NCI-H774 (cell line): ENCODE measurements at places on chromosomes 6 and 20.

DNA sequence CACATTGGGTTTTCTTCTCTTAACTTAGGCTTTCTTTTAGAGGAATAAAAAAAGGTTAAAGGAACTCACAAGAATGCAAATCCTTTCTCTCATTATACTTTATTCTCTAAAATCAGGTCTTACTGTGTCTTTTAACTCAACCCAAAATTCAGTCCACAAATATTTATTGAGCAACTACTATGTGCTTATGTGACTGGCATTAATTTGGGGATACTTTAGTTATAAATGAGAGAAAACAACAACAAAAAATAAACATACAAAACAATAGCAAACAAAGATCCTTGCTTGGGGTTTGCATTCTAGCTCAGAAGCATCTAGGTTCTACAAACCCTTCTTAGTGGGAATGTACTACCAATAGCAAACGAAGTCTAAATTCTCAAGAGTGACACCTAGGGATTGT, 266.2 kb downstream of the UTRN start:
- DNase-seq: no peak

GRCh38 chr6:81105998-81106397, 646.5 kb downstream of the TENT5A start:
- DNase-seq: no peak

- DNase-seq: no peak
Observed at GRCh38 chr20:13492001-13492481, 146.7 kb downstream of the TASP1 start.

- DNase-seq: peak; percentile 29
Observed at GRCh38 chr6:56595490-56596122, 47.1 kb downstream of the DST start.

DNA sequence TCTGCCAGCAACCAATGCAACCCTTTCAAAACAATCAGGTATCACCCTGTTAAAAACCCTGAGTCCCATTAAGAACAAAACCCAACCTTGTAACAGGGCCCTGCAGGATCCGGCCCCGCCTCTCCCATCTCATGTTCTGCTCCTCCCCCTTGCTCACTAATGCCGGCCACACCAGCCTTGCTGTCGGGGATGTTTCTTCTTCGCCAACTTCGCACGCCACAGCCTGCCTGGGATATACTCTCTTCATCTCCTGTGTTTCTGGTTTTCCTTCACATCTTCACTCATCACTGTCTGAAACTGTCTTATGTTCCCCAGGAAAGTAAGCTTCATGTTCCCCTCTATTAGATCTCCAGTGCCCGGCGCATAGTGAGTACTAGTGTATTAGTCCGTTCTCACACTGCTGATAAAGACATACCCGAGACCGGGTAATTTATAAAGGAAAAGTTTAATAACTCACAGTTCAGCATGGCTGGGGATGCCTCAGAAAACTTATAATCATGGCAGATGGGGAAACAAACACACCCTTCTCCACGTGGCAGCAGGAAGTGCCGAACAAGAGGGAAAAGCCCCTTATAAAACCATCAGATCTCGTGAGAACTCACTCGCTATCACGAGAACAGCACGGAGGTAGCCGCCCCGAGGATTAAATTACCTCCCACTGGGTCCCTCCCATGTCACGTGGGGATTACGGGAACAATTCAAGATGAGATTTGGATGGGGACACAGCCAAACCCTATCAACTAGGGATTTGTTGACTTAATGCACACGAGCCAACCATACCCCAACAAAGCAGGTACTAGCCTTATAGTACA, 5.1 kb downstream of the TP53RK start:
- peak; percentile 12 for DNase-seq

DNA sequence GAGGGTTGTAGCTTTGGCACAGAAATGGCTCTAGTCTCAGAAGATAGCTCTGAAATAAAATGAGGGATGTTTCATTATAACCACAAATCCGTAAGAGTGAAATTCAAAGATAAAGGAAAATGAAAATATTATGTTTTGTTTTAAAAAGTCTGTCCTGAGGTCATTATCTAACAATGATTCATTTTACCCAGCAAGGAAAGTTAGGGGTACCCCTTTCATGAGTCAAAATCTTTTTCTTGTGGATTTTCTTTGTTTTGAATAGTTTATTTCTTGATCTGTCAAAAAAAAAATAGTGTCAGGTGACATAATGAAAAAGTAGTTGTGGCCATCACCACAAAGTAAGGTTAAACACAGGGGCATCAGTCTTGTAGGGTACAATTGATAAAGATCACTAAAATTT, 59.7 kb upstream of the MYB start:
- no peak for DNase-seq

DNA sequence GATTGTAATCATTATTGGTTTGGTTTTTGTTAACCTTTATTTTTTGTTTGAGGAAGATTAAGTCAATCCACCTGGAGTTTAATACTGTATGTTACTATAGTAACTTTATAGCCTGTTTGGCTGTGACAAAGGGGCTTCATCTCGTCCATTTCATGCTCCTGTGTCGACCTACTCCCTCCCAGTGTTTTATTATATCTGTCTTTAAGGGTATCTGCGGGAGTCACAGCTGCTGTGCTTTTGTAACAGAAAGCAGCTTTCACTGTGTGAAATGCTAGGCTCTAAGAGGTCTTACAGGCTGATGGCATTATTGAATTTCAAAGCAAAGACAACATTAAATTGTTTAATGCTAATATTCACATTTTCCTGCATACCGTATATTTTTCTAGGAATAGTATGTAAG, 698.0 kb upstream of the POU3F2 start:
- no peak for DNase-seq

GRCh38 chr6:138526822-138527235, 27.5 kb upstream of the NHSL1 start:
- peak; percentile 45 for DNase-seq

DNA sequence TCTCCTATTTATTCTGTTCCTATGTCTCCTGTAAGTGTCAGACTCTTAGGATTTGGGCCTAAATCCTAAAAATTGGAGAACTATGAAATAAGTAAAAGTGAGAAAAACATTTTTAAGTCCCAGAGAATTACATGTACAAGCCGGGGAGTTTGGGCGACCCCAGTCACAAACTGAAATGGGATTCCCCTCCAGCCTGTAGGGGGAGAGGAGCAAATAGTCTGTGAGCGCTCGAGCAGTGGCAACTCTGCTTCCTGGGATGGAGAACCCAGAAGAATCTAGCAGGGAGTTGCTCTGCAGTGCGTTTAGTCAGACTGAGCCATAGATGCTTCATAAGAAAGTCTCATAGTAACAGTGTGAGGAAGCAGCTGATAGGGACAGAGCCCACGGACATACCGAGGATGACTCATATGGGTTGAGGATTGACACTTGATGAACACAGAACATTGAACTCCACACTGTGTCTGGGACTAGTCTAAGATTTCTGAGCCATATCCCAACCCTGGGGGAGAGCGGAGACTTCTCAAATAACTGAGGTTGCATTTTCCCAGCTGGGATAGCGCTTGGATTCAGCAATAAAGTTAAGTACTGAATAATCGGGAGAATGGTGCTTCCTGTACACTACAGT, 437.2 kb downstream of the BCKDHB start:
- DNase-seq: no peak

GRCh38 chr20:48294196-48294595, 508.9 kb upstream of the SULF2 start:
- no peak for DNase-seq

DNA sequence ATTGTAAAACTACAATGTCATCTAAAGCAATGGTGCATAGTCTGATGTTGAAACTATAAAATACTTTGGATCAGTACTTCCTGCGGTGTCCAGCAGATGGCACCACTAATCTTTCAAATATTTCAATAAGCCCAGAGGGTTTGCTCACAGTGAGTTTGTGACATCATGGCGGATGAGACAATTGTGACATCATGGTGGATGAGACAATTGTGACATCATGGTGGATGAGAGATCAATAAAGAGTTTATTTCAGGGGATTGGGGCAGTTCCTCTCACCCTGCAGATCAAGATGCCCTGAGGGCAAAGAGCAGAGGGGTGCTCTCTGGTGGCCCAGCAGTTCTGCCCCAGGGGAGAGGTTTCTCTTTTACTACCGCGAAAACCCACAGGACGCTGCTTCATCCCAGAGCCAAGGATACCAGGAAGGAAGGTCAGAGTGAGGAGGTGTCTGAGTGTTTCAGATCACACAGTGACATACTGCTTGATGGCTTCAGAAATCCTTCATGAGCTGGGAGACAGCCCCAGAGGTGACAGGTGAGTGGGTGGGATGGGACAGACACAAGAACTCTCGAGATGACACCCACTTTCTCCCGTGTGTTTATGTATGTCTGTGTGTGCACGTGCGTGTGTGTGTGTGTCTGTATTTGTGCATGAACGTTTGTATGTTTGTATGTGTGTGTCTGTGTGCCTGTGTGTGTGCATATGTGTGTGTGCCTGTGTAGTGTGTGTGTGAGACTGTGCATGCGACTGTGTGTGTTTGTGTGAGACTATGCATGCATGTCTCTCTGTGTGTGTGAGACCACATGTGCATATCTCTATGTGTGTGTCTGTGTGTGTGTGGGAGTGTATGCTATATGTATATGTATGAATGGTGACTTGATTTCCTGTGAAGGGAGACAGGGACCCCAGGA, 7.3 kb upstream of the ULBP2 start:
- DNase-seq: peak; percentile 78

- no peak for DNase-seq
Observed at GRCh38 chr6:128230267-128230989, 290.0 kb downstream of the PTPRK start.

GRCh38 chr6:379410-380181, 12.0 kb upstream of the IRF4 start:
- no peak for DNase-seq

DNA sequence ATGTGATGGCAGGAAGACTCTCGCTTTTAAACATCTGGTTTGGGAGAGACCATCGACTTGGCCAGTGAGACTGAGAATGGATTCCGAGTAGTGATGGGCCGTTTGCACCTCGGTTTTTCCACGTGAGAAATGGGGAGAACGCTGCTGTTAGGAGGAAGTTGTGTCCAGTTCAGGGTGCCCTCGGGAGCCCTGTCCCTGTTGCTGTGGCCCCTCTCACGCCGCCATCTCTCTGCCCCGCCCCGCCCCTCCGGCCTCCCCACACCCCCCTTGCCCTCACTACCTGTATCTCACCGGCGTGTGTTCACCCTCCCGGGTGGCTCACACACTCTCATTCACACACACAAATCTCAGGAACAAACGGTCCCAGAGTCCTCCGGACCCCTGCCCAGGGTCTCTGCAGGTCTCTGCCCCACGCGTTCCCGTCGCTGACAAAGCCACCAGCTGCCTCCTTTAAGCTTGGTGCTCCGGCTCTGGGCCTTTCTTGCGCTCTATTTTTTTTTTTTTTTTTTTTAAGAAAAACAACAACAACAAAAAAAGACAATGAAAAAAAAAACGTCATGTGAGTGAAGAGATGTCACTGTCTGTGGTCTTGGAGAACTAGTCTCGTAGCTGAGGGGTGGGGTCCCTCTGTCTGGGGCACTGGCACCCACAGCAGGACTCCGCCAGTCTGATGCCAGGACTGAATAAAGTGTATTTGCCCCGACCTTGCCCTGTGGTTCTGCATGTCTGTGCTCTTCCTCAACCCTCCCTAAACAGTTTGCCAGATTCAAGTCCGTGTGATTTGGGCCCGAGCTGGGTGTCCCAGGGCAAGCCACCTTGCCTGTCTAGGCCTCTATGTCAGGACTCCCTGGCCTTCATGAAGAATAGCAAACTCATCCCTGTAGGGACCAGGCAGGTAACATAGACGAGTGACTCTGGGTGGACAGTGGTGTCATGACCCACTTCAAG, 2.9 kb downstream of the SOX12 start:
- no peak for DNase-seq

DNA sequence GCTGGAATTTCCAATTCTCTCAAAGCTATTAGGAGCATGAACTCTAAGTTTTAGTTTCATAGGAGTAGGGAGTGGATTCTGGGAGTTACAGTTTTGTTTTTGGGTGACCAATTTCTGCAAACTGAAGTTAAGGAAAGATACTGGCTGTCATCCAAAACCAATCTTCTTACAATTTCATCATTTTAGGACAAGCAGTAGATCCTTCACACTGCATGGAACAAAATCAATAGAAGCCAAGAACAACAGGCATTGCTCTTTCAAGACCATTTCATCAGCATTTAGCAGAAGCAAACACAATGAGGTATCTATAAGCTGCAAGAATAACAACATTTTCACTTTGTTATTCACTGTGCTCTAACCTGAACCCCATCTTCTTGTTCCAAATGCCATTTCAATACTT, 173.0 kb downstream of the GMDS start:
- DNase-seq: no peak

- no peak for DNase-seq
Observed at GRCh38 chr6:163877877-163878639, 463.5 kb downstream of the QKI start.

- no peak for DNase-seq
Observed at GRCh38 chr20:42267793-42268384, 649.7 kb upstream of the CHD6 start.

- no peak for DNase-seq
Observed at GRCh38 chr6:41768545-41769308, 11.0 kb downstream of the FRS3 start.

DNA sequence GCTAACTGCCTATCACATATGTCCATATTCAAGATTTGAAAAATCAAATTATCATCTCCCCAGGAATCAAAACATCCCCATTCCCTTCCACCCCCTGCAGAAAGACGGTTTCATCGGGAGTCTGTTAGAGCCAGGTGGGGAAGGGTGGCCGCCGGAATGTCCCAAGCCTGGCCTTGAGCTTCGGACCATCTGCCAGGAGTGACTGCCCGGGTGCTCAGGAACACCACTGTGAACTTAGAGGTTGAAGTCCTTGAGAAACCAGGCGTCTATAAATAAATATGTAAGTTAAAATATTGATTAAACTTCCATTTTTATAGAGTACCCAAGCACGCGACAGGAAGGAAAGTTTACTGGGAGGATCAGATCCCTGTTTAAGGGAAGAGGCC, 250.8 kb downstream of the DLL1 start:
- no peak for DNase-seq

- DNase-seq: no peak
Observed at GRCh38 chr6:46888031-46888430, 33.7 kb downstream of the ADGRF5 start.

DNA sequence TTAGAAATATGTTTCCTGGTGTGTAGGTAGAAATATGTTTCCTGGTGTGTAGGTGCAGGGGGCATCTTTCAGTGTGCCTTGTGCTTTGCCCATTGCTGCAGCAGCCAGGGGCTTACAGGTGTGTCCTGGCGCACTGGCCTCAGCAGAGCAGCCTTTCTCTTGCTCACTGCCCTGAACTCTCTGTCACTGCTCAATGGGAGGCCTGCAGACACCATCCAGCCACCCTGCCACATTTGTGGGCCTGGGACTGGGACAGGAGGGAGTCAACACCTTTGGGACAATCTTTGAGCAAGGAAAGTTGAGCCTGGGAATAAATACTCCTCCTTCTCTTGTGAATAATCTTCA, 62.4 kb upstream of the RBM24 start:
- no peak for DNase-seq

DNA sequence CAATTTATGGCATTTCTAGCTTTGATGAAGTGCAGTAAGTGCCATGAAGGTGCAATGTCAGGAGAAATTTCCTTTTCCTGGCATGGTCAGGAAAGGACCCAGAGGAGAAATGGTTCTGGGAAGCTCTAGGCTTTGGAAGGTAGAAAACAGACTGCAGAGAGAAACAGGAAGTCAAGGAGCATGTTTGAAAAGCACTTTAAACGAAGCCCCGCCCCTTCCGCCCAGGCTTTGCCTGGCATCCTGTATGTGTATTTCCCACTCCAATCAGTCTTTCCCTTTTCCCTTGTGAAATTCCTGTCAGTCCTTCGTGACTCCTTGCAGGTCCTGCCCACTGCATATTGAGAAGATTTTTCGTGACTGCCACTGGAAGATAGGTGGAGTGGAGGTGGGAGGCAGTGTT, 320.9 kb upstream of the SASH1 start:
- no peak for DNase-seq

- DNase-seq: no peak
Observed at GRCh38 chr6:10682355-10682988, 11.9 kb downstream of the C6orf52 start.
